ENCODE measurements at places on chromosomes 6 and 20. TPM values are rescaled to one million over a fixed set of nuclear protein-coding genes. Genes with fewer than 3 reads are reported as not detected.

CDH26 gene
- 4.1 TPM for total RNA-seq

DNA sequence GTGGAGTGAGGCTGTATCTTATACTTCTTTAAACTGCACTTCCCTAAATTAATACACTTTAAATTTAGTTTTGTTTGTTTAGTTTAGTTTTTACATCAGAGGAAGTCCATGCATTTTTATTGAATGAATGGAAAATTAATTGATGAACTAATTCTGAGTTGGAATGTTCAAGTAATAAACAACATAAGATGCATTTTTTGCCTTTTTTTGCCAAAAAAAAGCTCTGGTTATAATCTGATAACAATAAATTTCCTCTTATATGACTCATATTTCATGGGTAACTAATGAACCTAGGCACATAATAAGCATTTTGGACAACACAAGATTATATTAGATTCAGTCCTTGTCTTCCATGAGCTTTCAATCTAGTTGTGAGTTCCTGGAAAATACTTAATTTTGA, 323.1 kb downstream of the CENPW start:
- no peaks in the 10 kb centered on the region for H3K4me1 ChIP-seq
- no peak overlapping the region for H3K27ac ChIP-seq
- H3K27me3 ChIP-seq: no peaks in the 10 kb centered on the region
- DNase-seq: no peak
- no peaks in the 10 kb centered on the region for H3K36me3 ChIP-seq

DNA sequence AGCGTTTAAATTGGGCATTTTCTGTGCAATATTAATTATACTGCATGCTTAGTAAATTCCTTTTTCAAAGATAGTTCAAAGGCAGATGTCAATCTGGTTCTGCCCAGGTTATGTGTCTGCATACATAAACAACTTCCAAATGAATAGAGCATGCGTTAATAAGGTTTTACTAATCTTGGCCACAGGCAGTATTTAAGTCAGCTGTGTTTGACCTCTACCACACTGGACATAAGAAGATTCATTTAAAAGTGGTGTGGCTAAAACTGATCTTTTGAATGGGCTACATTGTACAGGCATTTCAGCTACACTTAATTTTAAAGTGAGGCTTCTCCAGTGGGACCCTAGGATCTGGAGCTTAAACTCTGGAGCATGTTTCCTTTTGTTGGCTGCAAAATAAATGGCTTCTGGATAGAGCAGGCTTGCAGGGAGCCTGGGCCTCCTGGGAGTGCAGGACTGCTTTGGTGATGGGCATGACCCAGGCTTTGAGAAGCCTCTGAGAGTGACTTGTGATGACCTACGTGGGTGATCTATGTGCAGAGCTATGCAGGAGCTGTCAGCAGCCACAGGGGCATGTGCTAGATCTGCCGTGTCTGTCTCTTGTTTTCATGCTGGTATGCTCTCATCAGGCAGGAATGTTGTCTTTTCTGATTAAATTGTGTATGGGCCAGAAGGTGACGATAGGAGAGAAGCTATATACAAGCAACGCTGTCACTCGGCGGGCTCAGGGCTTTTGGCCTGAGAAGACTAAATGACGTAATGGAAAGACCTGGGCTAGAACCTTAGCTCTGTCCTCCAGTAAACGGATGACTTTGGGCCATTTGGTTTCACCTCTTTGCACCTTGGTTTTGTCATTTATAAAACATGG, 331.2 kb downstream of the QKI start:
- no peaks in the 10 kb centered on the region for H3K27me3 ChIP-seq
- no peaks in the 10 kb centered on the region for H3K36me3 ChIP-seq
- H3K27ac ChIP-seq: no peak overlapping the region
- H3K4me3 ChIP-seq: no peak overlapping the region

DNA sequence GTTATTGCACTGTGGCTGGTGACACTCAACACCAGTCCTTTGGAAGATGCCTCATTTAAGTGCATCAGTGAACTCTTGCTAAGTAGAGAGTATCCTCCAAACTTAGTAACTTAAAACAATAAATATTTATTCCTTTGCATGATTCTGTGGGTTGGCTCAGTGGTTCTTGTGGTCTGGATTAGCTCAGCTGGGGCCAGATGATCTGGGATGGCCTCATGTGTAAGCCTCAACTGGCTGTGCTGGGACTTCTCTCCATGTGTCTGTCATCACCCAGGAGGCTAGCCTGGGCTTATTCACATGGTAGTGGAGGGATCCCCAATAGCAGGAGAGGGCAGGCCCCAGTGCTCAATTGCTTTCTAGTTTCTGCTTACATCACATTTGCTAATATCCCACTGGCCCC, 8.3 kb downstream of the LRRN4 start:
- DNase-seq: no peak
- H3K4me3 ChIP-seq: no peak overlapping the region
- peaks cover 2% of the 10 kb centered on the region for H3K36me3 ChIP-seq
- H3K4me1 ChIP-seq: no peaks in the 10 kb centered on the region

All from CD4-positive, alpha-beta memory T cell (primary cell).